ENCODE measurements at places on chromosomes 11 and 22.

- DNase-seq: peak; percentile 36
Measured at GRCh38 chr11:118572981-118573550, 857 bp downstream of the ARCN1 start.

- DNase-seq: no peak
Measured at GRCh38 chr11:89361734-89362133, 129.4 kb downstream of the NOX4 start.

DNA sequence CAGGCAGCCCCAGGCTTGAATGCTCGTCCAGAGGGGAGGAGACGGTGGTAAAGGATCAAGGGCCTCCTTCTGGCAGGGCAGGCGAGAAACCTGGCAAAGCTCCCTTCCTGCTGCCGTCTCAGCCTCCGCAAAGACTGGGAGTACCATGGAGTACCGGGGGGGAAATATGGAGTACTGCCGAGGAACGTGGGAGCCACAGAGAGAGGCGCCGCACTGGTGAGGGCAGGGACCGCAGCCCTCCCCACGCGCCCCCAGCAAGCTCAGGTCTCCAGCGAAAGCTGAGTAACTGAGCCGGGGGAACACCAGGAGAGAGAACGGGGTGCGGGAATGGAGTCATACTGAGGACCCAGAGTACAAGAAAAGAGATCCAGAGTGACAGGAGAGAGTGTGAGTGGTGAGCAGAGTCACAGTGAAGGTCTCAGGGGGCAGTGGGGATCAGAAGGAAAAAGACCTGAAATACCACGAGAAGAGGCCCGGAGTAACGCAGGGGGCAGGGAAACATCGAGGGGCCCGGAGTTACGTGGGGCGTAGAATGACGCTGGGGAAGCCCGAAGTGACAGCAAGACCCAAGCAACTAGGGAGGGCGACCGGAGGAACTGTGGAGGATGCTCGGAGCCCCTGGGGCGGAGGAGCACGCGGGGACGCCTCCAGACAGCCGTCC is 740 bp downstream of the EML3 start:
- peak; percentile 45 for DNase-seq

DNA sequence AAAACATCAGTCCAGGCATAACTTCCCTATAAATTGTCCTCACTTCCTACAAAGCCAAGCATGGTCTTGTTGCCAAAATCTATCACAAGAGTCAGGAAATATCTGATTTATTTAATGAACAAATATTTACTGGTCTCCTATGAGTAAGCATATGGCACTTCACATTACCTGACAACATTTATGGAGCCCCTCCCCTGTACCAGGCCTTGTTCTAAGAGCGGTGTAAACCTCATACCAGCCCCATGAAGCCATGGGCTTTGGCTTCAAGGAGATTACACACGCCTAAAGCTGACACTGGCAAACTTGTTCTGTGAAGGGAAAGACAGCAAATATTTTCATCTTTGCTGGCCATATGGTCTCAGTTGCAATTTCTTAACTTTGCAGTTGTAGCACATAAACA is 43.0 kb upstream of the EIF3D start:
- DNase-seq: no peak

DNA sequence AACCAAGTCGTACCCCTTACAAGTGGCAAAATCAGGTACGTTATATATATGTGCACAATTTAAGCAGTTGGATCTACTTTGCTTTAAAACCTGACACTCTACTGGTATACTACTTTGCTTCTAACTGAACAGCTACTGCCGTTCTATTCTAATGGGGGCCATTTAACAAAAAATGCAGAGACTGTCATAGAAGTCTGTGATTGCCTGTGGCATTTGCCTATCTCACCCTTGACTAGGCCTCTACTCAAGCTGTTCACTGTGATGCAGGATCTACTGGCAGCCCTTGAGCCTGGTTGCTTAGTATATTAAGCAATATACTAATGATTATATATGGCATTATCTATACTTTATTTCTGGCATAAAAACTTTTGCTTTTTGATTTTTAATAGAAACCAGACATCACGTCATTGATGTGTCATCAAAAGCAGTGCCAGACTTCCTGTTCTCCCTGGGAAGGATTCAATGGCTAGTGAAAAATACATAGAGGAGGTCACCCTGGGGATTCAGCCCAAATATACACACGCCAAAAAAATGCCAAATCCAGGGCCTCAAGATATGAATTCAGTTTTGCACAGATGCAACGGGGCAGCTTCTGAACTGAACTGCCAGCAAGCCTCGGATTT is 40.0 kb upstream of the FIBIN start:
- DNase-seq: peak; percentile 20

GRCh38 chr11:11267312-11267711 is 85.7 kb downstream of the CSNK2A3 start:
- DNase-seq: no peak

DNA sequence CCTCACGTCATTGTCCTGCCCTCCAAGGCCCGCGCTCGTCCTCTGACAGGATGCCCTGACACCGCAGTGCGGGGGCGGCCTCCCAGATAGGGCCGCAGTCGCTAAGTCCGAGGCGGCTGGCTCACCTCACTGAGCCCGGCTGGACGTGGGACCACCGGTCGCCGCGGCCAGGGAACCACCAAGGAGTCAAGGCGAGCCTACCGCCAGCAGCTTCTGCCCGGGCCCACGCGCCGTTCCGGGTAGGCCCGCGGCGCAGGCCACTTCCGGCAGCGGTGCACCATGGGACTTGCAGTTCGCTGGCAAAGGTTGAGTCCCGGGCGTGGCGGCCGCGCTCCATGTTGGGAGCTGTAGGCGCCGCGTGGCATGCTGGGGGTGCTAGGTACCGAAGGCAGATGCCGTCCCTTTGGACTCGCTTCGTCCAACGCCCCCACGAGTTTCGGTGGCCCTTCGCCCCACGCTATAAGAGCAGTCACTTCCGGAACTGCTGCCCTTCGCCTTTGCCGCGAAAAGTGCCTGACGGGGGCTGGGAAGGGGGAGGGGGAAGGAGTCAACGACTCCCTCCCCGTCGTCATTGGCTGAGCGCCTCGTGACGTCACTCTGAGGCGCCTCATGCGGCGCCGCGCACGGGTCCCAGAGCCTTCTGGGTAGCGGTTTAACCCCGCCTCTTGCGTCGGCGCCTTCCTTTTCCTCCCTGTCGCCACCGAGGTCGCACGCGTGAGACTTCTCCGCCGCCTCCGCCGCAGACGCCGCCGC is at the start of gene RPLP2:
RPLP2 (plus strand) TSS at position 681 of the 753 bp plus-strand sequence. CDS start 268 bp downstream, outside the sequence.
- peak; percentile 95 for DNase-seq

GRCh38 chr22:32634421-32634981 is 159.9 kb downstream of the FBXO7 start:
- DNase-seq: no peak

DNA sequence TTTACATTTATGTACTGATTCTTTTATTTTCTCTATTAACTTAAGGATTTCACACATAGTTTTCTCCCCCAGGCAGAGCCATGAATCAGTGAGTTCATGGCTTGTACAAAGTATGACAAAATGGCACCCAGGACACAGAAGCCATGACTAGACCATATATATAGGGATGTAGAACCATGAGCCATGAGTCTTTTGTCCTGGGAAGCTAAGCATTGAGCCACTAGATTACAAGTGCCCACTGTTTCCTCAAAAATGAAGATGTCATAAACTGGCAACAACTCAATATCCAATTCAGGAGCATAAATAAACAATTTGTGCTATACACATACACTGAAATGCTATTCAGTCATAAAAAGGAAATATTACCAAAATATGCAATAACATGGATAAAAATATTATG is 36.2 kb downstream of the CARD18 start:
- no peak for DNase-seq

DNA sequence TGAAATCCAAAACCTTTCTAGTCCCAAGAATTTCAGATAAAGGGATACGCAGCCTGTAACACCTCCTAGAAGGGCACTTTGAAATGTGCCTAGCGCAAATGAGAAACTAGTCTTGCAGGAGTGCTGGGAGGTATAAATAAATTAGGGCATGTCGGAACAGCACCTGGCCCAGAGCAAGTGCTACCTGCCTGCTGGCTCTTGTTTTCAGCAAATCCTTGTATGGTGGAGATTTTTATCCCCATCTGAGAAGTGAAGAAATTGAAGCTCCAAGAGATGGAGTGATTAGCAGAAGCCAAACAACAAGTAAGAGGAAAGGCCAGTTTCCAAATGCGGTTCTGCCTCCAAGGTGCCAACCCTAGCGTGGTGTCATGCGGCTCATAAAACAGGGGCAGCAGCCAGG is 36.7 kb upstream of the TFIP11 start:
- DNase-seq: no peak

DNA sequence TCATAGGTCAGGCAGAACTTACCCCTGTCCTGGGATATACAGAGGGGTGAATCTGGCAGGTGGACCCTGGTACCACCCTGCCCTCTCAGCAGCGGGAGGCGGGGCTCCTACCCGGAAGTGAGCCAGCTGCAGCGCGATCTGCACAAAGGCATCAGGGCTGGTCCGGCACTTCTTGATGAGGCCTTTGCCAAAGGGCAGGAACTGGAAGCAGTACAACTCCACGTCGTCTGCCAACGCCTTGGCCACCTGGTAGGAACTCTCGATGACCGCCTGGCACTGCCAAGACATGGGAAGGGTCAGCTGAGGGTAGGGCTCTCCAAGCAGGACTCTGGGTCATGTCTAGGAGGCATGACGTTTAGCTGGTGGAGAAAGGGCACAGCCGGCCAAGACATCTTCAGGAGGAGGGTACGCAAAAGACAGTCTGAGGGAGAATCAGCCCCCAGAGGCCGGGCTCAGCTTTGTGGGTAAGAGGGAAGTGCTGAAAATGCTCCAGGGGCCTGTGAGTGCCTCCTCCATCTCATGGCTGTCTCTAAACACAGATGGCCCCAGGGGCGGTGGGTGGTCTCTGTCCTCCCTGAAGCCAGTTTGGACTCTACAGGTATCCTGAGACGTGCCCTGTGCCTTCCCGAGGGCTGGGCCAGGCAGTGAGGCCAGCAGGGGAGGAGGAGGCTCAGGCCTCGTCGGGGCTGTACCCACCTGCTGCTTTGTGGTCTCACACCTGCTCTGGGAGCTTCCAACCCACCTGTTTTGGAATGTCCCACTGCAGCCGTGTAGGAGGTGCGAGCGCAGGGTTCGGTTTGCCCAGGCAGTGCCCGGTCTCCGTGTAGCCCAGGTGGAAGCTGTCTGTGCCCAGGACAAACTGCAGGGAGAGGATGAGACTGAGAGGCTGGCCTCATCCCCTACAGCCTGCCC is 6.7 kb downstream of the CPT1B start:
- DNase-seq: no peak

- no peak for DNase-seq
Measured at GRCh38 chr11:4381901-4382300, 11.6 kb downstream of the TRIM21 start.
